Activated CD4-positive, alpha-beta T cell treated with anti-CD3 and anti-CD28 coated beads, Interleukin-2, Interleukin-4, amounts not matched to agents 100 ng/mL and 50 ng/mL, durations not matched to agents 16 hours and 8 hours (primary cell): ENCODE measurements at places on chromosomes 3 and 15.

DNA sequence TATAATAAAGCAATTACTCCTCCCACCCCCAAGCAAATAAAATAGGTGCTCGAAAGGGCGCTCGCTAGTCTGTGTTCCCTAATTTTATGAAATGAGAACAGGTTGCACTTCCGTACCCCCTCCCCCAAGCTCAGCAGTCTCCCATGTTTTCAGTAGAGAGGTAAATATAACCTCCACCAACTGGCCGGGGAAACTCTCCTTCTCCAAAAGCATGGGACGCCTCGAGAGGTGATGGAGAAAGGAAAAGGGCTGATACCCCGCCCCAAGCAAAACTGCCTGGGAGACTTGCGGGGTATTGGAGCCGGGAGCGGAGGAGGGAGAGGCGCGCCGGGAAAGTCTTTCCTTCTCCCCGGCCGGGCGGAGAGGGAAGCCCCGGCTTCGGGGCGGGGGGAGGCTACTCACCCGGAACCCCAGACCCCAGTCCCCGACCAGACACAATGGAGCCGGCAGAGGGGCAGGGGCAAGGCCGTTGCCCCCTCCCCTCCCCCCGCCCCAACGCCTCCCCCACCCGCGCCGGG, 605 bp downstream of the DCUN1D1 start:
- DNase-seq = peak; percentile 30

GRCh38 chr15:64749999-64750657, 25.3 kb downstream of the RBPMS2 start:
- no peak for DNase-seq

DNA sequence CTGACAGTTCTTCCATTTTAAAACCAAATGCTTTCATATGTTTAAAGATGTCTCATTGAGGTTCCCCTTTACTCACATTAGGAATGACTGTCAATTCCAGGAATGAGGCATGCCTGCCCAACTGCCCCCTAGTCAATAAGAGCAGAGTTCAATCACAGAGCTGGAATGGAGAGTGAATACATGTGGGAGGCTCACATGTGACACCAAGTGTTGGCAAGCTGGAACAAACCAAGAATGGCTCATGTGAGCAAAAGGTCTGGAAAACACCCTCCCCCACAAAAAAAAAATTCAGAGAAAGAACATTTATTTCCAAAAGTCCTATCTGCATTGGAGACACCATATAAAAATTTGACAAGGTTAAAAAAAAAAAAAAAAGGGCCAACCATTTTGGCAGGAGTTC, 3.7 kb downstream of the PBRM1 start:
- DNase-seq = peak; percentile 74

DNA sequence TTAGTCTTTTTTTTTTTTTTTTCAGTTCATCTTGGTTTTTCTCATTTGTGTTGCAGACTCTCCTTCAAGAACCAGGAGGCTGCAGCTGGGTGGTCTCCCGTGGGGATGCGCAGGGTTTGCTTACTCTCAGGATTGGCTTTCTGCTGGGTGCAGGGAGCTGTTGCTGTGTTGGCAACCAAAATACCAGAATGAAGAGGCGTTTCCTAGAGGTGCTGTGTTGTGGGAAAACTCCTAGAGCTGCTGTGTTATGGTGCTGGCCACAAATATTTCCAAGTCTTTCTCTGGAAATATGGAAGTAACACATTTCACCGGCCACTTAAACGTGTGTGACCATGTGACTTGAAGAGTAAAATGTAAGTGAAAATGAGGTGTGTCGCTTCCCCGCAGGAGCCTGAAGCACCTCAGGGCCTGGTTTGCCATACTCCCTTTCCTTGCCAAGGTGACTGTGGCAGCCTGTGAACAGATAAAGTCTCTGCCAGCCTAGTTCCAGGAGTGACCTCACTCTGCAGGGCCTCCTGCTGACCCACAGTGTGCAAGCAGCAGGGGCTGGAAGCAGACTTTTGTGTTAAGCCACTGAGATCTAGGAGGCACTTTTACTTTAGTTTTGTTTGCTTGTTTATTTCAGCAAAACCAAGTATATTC, 258.9 kb downstream of the ADAMTS17 start:
- DNase-seq = no peak

GRCh38 chr3:53820756-53821580, 25.3 kb downstream of the CHDH start:
- no peak for DNase-seq

DNA sequence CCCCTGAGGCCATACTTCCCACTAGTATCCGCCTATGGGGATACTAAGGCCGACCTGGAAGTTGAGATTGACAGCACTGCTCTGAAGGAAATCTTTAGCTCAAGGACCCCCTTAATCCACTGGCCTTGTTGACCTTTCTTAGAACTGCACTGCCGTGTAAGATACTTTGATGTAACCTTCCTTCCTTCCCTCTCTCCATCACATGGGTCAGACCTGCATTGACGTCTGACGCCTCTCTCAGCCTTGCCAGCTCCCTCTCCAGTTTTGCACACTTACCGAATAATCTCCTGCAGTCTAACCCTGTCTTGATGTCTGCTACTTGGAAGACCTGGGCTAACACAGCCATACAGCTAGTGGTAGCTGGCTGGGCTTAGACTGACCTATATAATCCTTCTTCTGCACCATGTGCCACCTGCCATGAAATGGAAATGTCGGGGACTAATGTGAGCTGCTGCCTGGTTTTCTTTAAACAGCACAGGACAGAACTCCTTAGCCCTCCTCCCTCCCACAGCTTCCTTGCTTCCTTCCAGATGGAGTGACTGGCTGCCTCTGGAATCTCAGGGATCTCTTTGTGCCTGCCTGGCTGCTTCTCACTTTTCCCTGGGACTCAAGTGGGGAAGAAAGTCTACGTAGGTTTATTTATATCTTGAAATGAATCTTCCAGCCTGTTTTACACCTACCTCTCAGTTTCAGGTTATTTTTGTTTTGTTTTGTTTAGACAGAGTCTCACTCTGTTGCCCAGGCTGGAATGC, 39.2 kb upstream of the HERC1 start:
- no peak for DNase-seq

DNA sequence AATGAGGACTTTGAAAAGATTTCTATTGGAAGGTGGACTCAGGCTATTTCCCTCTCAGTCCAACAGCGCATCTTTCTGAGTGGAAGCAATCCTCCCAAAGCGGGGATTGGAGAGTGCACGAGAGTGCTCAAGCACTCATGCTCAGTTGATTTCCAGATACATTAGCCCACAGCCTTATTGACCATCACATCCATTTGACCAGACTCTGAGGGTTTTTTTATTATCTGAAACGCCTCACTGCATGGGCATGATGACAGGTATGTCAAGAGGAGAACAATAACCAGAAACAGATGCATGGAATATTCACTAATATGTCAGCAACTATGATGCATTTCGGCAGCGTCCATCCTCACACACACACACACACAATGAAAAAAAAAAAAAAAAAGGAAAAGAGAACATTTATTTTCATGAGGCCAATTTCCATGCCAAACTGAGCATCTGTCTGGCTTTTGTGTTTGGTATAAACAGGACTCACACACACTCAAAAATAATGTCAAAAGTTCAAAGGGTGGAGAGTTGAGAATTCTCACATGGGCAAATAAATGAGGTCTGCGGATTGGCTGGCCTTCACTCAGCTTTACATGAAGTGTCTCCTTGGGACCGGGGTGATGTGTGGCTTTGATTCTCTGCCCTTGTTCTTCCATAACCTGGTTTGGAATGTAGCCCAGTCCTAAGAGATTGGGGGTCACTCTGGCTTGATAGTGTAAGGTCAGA, 371.6 kb downstream of the MCTP2 start:
- DNase-seq = no peak

- DNase-seq = no peak
These were observed 15.4 kb downstream of the PLSCR1 start for GRCh38 chr3:146529021-146529420.

DNA sequence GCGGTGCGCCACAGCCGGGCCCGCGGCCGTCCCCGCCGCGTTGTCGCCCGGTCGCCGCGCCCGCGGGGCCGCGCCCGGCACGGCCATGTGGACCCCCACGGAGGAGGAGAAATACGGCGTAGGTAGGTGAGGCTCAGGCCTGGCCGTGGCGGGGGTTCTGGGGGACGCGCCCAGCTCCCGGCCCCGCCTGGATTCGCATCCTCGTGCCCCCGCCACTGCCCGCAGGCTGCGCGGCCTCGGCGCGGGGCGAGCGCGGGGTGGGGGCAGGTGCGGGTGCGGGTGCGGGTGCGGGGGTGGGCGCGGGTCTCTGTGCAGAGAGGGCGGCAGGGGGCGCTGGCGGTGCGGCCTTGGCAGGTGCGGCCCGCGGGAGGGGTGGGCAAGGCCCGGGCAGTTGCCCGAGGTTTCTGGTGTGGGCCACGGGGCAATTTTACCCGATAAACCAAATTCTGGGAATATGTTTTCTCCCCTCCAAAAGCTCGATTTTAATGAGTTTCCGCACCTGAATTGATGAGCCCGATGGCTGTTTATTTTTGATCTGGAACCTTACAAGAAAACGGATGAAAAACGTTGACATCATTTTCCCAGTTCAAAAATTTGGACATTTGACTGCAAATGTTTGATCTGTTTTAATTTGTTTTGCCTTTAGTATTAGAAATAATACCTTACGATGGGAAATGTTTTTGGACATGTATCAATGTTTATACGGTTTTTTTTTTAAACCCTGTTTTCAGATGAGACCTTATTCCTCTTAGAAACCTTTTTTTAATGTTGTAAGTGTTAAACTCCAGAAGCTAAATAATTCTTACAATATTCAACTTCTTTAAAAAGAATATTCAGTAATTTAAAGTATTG, 678 bp downstream of the DOCK3 start:
- peak; percentile 53 for DNase-seq

DNA sequence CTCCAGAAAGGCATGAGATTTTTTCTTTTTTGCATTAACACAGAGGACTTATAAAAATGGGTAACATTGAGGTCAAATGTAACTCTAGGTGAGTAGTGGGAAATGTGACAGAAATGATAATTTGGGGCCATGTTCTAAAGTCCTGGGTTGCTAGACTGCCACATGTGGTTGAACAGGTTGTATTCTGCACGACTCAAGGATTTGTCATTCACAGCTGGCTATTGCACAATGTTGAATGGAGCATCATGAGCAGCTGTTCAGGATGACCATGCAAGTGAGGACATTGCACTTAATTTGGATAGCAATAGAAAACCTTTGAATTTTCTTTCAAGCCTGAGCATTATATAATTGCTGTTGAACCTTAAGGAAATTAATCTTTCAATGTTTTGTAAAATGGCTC, 396.6 kb downstream of the NAALADL2 start:
- no peak for DNase-seq

GRCh38 chr3:13896473-13897154, 16.7 kb upstream of the WNT7A start:
- peak; percentile 58 for DNase-seq

DNA sequence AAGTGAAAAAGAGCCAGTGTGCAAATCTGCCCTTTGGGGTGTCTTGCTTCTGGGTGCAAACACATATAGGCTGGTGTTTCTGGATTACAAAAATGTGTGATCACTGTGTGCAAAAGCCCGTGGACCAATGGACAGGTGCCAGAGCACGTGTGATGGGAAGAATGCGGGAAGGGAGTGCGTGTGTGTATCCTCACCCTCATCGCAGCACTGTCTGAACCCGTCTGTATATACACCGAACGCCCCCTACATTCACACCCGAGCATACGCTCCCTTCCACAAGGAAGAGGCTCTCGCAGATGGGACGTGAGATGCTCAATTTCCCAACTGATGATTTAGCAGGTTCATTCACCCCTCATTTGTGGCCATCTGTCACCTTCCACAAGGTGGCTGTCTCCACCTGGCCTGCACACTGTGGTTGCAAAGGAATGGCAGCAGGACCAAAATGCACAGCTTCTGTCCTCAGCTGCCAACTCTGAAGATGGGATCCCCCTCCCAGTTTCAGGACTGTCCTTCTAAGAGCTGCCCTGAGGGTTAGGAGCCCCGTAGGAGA, 19.4 kb upstream of the SLC6A1 start:
- DNase-seq = no peak

- no peak for DNase-seq
These were observed 18.1 kb downstream of the ARL8B start for GRCh38 chr3:5140230-5140621.

- DNase-seq = no peak
These were observed 129.9 kb downstream of the ROBO2 start for GRCh38 chr3:77169823-77170222.

DNA sequence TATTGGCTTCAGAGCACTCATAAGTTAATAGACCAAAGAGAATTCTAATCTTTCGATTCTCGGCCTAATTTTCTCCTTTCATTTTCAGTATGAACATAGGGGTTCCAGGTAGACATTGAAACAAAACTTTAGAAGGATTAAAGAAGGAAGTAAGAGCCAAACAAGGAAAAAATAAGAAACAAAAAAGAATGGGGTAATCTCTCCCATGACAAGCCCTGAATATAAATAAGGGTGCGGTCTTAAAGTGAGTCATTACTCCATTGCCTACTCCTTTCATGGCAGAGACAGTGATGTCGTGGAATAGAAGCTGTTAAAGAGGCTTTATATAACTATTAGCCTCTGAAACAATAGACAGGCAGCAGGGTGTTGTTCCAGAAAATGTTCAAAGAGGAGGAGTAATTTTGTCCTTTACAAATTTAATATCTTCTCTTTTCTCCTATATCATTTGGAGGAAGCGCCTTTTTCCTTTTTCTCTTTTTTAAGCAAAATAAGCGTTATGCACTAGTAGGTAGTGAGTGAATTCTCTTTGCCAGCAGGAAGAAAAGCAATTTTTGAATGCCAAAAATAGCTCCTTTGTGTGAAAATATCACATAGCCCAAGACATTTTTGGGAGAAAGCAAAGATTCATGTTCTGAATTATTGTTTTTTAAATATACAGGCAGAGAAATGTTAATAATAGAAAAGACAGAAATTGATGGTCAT, 607.9 kb upstream of the KCNMB2 start:
- DNase-seq = peak; percentile 13

GRCh38 chr15:99427668-99428361, 138.0 kb upstream of the MEF2A start:
- DNase-seq = no peak

DNA sequence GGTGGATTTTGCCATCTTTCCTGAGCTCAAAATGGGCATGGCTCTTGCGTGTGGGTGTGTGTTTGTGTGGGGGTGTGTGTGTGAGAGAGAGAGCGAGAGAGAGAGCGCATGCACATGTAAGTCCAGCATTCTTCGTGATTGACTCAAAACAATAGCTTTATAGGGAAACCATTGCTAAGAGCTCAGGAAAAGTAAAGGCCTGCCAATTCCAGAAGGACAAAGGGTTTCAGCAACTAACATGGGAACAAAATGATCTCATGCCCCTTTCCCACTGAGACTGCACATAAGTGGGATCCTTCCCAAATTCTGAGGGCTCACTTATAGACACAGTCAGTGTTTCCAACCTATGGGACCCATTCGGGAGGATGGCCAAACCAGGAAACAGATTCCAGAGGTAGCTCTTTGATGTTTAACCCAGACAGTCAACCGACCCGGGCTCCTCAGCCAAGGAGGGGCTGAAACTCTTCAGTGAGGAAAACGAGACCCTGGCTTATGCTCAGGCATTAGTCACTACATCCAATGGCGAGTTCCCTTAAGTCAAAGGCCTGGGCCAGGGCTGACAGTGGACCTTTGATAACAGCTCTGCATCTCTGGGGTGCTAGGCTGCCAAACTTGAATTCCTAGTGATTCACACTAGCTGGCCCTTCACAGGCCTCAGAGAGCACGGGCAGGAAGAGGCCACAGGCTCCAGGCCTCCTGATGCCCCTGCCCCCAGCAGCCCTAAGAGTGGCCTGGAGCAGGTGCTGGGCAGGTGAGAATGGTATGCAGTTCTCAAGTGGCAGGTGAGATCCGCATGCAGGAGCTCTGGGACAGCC, 305.0 kb upstream of the C2CD4B start:
- no peak for DNase-seq
